ENCODE measurements at places on chromosomes 13 and 19.

DNA sequence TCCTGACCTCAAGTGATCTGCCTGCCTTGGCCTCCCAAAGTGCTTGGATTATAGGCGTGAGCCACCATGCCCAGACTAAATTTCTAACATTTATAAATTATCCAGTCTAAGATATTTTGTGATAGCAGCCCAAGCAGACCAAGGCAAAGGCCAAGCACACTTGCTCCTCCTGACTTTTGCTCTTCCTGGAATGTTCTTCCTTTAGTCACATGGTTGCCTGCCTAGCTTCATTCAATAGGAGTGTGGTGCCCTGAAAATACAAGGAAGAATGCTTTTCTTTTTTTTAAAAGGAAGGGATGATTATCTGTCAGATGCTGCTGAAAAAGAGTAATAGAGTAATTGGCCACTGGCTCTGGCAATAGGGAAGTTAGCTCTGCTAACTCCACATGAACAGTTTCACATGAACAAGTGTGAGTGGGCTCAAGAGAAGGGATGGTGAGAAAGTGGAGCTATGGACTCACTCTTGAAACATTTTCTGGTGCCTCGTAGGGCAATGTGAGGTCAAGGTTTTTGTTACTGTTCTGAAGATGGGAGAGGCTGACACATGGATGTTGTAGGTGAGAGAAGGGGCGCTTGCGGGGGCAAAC is 47.1 kb downstream of the USPL1 start:
- DNase-seq: no peak

- peak; percentile 20 for DNase-seq
These were observed 14.2 kb downstream of the CRTC1 start for GRCh38 chr19:18697680-18698079.

- no peak for DNase-seq
These were observed 19.4 kb upstream of the ADGRE5 start for GRCh38 chr19:14361824-14362223.

GRCh38 chr19:13022859-13023636 is 27.8 kb downstream of the NFIX start:
- DNase-seq: peak; percentile 95

GRCh38 chr13:95003019-95003813 is 290.9 kb upstream of the SOX21 start:
- DNase-seq: peak; percentile 36

- DNase-seq: no peak
These were observed 136.8 kb downstream of the COL4A1 start for GRCh38 chr13:110170020-110170790.

DNA sequence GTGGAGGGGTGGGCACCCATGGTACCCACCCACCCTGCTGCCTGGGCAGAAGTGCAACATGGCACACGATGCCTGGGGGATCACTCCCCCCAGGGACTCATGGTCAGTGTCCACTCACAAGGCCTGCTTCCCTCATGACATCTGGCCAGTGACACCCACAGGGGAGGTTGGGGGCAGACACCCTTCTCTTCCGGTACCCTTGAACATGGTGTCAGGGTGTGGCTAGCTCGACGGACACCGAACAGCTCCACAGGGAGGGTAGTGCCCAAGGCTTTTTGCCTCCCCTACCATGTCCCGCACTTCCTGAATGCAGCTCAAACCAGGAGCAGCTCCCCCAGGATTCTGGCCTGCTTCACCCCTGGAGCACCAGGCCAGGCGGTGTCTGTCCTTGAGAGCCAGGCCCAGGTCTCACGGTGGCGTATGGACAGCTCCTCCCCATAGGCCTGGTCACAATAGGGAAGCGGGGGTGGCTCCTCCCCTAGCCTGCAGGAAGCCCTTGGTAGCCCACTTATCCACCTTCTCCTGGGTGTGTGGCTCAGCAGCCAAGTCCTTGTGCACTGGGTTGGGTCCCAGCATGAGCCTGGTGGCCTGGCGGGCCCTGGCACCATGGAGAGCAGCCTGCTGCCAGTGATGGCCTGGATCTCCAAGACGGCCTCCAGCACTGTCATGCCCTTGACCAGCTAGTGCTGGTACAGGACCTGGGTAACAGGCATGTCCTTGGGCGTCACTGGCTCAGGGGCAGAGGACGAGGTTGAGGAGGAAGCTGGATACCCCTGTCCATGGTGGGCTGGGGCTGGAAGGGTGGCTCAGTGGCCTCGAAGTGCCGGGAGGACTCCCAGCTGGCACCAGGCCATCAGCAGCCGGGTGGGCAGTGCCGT is 7.8 kb downstream of the ACP4 start:
- DNase-seq: no peak

- no peak for DNase-seq
These were observed 136.7 kb upstream of the NBEA start for GRCh38 chr13:34805347-34805746.

DNA sequence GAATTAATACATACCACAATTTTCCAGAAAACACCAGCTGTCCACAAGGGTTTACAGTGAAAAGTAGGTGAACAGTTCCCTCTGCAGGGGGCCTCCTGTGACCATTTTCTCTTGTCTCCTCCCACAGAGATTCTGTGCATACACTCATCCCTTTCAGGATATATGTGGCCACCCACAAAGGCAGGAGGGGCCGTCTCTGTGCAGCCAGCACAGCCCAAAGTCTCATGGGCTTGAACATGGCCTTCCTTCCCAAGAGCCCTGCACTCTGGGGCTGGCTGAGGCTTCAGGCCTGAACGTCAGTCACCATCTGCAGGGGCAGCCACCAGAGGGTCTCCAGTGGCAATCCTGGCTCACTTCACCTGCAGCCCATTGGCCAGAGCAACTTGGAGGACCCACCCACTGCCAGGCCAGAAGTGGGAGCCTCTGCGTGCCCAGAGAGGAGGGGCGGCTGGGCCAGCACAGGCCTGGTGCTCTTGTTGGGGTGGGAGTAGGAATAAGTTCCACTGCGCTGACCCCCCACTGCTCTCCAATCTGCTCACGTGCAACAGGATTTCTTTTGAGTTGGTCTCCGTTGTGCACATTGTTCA is 25.1 kb downstream of the TMEM161A start:
- DNase-seq: peak; percentile 29

GRCh38 chr13:50543782-50544181 is 299.7 kb downstream of the DLEU7 start:
- peak; percentile 86 for DNase-seq

DNA sequence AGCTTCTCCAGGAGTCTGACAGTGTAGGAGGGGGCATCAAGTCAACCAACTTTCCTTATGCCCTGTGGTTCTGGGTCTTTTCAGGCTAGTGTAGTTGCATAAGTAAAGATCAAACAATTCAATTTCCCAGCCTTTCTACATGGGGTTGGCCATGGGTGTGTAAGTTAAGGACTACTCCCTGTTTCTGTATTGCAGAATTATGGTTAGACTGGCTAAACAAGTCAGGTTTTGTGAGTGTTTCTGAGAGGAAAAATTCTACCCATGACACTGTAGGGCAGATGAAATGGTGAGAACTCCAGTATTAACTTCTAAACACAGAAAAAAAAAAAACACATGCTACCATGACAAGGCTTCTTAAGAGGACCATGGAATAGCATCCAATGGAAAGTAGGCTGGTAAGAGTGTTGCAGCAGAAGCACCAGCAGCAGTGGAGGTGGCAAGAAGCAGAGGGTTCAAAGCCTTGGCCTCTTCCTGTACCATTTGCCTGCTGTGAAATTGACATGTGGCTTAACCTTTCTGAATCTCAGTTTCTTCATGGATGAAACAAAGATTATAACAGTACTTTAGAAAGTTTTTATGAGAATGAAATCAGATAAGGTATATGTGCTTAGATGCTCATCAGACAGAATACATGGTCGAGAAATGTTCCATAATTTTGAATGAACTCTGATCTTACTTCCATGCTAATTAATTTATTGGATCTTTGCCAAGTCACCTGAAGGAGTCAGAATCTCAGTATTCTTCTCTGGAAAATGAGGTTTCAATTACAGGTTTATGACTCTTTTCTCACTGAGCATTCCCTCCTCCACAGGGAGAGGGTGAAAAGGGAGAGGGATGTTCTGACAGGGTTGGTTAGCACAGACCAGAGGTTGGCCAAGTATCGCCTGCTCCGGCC is 11.4 kb upstream of the SCEL start:
- no peak for DNase-seq

DNA sequence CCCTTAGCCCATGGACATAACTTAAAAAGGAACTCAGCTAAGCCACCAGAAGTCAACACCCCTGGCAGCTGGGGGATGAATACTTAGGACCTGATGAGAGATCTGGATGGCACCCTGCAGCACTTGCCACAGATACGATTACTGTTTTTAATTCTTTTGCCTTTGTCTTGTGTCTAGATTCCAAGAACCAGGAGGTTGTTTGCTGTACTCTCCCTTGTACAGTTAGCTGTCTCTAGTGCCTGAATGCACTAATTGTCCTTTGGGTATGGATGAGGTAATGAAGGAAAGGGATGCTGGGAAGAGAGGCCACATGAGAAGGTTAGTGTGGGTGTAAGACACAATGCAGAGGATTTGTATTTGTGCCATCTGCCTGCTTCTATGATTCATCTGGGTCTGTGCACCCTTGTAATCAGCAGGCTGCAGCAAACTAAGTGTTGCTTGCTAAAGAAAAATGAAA is 385.8 kb downstream of the KCNRG start:
- DNase-seq: peak; percentile 78

- no peak for DNase-seq
These were observed 45.5 kb downstream of the IER2 start for GRCh38 chr19:13195678-13196077.

DNA sequence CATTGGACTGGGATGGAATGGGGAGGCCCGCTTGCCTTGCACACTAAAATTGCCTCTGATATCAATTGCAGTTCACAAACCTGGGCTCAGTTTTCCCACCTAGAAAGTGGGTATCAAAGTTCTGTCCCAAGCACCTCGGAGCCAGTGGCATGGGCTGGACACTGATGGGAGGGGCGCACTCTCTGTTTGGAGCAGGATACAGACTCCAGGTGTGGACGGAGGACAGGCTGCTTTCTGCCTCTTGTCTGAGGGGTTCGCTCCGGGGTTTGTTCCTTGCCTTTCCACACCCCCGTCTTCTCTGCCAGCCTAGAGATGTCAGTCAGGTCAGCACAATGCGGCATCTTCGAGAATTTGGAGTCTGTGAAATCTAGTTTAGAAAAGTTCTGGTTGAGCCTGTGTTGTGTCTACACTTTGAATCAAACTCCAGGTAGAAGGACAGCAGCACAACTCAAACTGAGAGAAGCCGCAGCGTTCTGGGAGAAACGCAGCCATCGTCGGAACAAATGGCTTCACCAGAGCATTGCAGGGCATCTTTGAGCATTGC is 141.9 kb downstream of the TEX29 start:
- DNase-seq: no peak

- DNase-seq: no peak
These were observed 24.6 kb downstream of the ARHGAP35 start for GRCh38 chr19:46885411-46885810.

- no peak for DNase-seq
These were observed 21.2 kb downstream of the SLC8A2 start for GRCh38 chr19:47450478-47450877.

GRCh38 chr19:46524308-46524707 is 28.6 kb upstream of the PNMA8B start:
- no peak for DNase-seq

GRCh38 chr13:73230716-73231115 is 171.9 kb downstream of the KLF5 start:
- no peak for DNase-seq

All from myocyte (in vitro differentiated cells).